ENCODE measurements at places on chromosomes 12 and 14.

GRCh38 chr14:35386673-35387125, 17.9 kb downstream of the NFKBIA start:
- no peak for DNase-seq

GRCh38 chr14:32226056-32226455, 23.0 kb upstream of the RNU6-8 start:
- no peak for DNase-seq

DNA sequence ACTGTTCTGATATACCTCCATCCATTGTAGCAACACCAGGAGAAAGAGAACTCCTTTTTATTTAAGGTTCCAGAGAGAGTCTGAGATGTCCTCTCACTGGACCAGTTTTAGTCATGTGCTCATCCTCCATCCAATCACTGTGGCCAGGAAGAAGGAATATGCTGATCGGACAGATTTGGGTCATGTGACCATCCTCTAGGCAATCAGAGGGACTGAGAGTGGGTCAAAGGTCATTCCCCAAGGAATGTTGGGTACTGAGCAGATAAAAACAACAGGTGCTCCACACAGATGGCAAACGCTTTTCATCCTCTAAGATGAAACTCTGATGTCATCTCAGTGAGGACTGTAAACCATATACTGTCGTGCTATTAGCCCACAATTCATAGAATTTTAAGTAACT, 28.8 kb upstream of the RPH3A start:
- DNase-seq = no peak

DNA sequence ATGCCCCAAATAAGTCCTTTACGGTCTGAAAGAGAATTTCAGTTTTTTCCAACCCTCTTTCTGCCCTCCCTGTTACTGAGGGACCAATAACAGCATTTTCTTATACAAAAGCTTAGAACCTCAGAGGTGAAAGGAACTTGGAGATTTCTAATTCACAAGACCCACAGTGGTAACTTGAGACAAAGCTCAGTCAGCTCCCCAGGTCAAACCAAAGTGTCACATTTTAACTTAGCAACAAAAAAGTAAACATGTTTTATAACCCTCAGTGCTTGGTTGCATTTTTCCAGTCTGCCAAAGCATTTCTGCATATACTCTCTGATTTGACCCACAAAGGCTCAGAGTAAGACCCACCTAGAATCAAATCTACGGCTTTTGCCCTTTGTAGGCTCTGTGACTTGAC, 415.2 kb downstream of the VRK1 start:
- no peak for DNase-seq

- no peak for DNase-seq
Measured at GRCh38 chr14:48390346-48390745, 714.9 kb upstream of the MDGA2 start.

GRCh38 chr12:124492879-124493808, 74.3 kb downstream of the NCOR2 start:
- no peak for DNase-seq

GRCh38 chr12:34348836-34349672, 326.8 kb downstream of the ALG10 start:
- no peak for DNase-seq

GRCh38 chr14:77565289-77565993, 51.0 kb downstream of the SPTLC2 start:
- no peak for DNase-seq

GRCh38 chr14:68807148-68807600, 14.3 kb upstream of the ZFP36L1 start:
- DNase-seq = no peak

- DNase-seq = no peak
Measured at GRCh38 chr14:69088586-69088985, 64.3 kb downstream of the DCAF5 start.

DNA sequence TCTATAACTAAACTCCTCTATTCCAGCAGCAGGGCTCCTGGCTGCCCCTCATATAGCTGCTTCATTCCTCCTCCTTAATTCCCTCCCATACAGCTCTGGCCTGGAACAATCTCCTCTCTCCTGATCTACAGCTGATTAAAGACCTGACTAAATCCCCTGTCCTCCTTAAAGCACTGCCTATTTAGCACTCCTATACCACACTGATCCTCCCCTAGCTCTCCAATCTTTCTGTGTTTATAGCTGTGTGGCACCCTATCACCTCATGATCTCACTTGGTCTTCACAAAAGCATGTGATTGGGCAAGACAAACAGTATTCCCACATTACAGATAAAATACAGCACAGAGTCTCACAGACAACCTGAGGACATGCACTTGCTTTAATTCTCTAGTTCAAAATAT, 17.4 kb downstream of the FMNL3 start:
- DNase-seq = no peak

DNA sequence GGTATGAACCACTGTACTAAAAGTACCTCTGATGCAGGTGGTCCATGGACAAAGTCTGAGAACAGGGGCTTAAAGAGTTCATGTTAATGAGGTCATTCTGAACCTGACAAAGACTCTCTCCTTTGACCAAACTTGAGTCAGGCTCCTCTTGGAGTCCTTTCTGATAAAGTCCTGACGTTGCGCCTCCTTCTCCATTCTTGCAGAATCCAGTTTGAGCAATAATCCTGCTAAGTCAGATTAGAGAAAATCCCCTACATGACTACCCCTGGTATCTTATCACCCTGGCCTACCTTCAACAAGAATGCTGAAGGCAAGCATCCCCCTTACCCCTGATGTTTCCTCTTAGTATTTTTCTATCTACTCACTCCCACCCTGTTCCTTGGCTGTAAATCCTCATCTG, 46.0 kb upstream of the ISM2 start:
- no peak for DNase-seq

DNA sequence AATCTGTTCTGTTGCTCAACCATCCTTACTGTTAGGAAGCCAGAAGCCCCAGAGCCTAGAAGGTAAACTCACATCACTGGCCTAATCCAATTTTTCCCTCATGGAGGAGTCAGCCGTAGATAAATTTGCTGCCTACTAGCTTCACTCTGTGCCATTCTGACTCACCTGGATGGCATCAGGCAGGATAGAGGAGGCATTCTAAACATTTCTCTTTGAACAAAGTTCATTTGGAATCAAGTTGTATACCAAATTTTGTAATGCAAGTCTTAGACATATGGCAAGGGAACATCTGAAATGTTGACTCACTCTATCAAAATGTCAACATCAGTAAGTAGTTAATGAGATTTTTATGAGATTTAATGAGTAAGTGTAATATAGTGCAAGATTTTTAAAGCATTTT, 13.6 kb upstream of the TBC1D30 start:
- no peak for DNase-seq

GRCh38 chr12:103397536-103397935, 98.2 kb downstream of the C12orf42 start:
- no peak for DNase-seq

- no peak for DNase-seq
Measured at GRCh38 chr14:32509632-32510187, 180.6 kb downstream of the AKAP6 start.

DNA sequence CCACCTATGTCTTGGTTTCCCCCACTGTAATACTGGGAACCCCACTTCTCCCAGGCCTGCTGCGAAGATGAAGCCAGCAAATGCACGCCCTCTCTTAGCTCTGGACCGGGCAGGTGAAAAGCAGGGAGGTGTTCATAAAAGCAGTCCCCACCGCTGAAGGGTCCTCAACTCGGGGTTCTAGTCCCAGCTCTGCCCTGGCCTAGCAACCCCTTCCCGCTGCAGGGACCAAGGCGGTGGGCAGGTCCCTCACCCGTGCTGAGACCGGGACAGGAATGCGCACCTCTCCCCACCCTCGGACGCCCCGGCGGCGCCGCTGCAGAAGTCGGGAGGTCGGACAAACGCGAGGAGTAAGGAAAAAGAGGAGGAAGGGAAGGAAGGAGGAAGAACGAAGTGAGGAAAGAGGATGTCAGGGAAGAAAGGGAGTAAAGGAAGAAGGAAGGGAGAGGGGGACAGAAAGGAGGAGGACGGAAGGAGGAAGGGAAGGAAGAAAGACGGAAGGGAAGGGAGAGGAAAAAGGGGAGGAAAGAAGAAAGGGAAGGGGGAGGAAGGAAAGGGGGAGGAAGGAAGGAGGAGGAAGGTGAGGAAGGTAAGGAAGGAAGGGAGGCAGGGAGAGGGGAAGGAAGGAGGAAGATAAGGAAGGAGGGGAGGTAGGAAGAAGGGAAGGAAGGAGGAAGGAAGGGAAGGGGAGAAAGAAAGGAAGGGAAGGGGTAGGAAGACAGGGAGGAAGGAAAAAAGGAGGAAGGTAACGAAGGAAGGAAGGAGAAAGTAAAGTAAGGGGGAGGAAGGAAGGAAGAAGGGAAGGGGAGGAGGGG, 701 bp downstream of the SPRING1 start:
- no peak for DNase-seq

DNA sequence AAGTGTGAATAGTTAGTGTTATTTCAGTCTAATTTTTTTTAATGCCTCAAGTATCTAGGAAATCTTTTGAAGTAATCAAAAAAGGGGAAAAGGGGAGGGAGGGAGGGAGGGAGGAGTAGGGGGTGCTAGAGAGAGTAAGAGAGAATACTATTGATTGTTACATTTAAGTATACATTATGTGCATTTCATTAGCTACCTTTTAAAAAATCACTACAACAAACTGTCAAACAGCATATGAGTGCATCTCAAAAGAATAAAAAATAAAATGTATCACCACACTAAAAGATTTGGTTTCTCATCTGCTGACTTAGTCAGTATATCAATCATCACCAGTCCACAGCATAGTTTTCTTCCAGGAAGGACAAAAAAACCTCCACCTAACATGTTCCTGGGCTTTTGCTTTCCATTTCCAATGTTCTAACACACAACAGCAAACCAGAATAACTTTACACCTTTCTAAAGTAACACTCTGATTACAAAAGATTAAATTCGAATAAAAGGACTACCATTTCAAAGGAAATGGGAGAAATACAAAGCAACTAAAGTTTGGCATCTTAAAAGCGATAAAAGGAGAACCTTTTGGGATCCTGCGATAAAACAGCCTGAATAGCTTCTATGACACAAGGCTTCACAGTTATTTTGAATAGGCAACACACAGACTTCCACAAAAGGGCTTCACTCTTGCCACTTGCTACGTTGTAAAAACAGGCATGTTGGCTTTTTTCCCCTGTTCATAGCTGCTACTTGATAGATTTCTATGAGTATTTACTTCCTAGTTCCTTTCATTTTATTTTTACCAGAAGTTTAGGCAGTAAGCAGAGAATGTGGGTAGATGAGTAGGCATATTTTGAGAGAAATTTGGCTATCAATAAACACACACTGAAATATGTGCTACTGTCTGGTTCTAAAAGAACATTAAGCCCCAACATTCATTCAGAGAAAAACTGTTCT, 160.9 kb downstream of the EPS8 start:
- no peak for DNase-seq

GRCh38 chr12:50056639-50056976, 788 bp upstream of the ASIC1 start:
- DNase-seq = no peak

DNA sequence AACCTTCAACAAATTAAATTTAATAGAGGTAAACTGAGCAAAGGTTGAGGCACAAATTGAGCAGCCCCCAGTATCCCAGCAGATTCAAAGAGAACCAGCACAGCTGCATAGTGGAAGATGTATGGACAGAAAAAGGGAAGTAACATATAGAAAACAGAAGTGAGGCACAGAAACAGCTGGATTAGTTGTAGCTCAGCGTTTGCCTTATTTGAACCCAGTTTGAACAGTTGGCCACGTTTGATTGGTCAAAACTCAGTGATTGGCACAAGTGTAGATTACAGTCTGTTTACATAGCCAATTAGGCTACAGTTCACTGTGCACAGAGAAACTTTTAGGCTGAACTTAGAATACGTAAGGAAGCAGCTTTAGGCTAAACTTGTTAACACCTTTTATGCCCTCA, 315.5 kb downstream of the RMST start:
- no peak for DNase-seq

DNA sequence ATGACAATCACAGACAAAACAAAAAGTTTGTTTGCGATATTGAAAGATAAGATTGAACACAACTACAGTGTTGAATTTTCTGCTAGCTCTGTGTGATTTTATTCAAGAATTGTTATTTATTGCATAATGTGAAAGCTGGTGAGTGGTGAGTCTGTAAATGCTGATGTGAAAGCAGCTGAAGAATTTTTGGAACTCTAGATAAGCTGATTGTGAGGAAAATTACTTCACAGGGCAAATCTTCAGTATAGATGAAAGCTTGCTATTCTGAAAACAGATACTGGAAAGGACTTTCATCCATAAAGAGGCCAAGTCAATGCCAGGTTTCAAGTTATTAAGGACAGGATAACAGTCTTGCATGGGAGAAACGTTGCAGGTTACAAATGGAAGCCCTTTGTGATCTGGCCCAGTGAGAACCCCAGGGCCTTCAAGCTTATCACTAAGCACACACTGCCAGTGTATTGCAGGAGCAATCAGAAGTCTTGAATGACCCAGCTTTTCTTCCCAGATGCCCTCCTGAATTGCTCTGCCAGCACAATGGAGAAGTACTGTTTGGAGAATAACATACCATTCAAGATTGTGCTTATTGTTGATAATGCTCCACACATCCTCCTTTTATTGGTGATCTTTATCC, 153.7 kb downstream of the PCNX1 start:
- no peak for DNase-seq

- no peak for DNase-seq
Measured at GRCh38 chr14:23492618-23493272, 23.2 kb downstream of the NGDN start.

DNA sequence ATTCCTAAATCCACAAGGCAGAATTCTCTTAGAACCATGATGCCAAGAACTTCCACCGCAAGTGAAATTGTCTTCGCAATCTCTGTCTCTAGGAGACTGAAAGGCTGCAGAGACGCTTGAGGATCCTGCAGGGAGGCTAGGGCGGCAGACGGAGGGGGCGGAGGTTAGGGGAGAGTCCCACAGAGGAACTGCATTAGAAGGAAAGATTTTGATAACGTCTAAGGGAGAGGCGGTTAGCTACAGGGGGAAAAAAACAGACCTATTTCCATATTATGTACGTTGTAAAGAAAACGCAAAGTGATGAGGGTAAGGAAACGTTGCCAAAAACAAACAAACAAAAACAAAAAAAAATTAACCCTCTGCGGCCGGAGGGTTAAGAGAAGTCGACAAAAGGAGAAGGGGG, 595 bp downstream of the KLHL28 start:
- DNase-seq = peak; percentile 32

- DNase-seq = no peak
Measured at GRCh38 chr14:64706593-64707193, 2.5 kb downstream of the PLEKHG3 start.

GRCh38 chr12:45368841-45369489, 153.1 kb downstream of the ANO6 start:
- DNase-seq = no peak

DNA sequence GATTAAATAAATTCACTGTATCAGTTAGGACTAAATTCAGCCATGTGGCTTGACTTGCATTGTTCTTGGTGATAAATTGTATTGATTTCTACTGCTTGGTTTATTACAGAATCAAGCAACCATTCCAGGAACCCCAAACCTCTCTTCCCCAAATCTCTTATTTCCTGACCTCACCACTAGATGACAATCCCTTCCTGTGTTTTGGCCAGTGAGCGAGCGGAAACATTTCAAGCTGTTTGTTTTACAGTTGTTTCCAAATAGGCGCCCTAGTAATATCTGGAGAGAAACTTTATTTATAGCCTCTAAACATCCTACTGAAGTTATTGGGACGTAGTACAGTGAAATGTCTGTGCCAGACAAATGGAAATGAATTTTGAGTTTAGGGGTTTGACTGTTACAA, 161.1 kb downstream of the SNAPC1 start:
- no peak for DNase-seq
